NCI-H1436 treated with DMSO at 0.1 percent for 48 hours (cell line): ENCODE measurements at places on chromosomes 13 and 19.

GRCh38 chr19:43699506-43700394, 16.1 kb upstream of the IRGC start:
- no peak for DNase-seq

DNA sequence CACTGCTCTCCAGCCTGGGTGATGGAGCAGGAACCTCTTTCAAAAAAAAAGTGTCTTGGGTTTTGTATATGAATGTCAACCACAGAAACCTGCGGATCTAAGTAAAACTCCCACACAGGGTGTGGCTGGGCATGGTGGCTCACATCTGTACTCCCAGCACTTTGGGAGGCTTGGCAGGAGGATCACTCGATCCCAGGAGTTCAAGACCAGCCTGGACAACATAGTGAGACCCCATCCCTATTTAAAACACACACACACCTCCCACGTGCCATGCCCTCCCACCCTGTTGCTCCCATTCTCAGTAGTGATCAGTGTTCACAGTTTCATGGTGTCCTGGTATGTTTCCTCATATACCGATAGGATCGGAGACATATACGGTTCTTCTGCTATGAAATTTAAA, 9.2 kb downstream of the TMED1 start:
- no peak for DNase-seq

DNA sequence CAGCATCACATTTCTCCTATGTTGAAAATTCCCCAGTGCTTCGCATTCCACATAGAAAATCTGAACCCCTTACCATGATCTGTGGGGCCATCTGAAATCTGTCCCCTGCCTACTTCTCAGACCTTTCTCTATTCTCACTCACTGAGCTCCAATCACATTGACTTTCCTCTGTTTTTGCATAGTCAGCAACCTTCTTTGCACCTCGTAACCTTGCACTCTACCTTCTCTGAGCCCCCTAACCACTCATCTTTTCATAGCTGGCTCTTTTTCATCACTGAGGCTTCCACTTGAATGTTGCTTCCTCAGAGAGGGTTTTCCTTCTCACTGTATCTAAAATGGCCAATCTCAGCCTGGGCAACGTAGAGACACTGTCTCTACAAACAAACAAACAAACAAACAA, 286.3 kb downstream of the GPC5 start:
- DNase-seq, result no peak

GRCh38 chr19:37928527-37929286, 21.7 kb downstream of the SIPA1L3 start:
- no peak for DNase-seq

GRCh38 chr13:66344805-66345517, 885.2 kb downstream of the PCDH9 start:
- no peak for DNase-seq

DNA sequence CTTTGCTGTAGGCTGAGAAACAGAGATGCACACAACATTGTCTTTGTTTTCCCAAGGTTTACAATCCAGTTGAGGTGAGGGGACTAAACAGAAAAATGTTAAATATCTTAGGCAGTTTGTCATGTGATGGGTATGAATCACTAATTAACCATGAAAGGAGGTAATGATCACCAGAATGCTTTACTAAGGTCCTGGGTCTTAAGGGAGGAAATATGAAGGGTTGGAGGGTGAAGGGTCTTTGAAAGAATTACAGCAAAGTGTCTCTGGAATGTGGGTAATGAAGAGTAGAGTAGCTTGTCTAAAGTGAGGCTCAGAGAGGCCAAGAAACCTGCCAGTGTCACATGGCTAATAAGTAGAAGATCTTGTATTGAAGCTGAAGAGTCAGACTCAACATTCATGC, 19.0 kb downstream of the BIVM start:
- no peak for DNase-seq

- no peak for DNase-seq
Observed at GRCh38 chr13:43664700-43665191, 122.0 kb downstream of the ENOX1 start.

GRCh38 chr13:40148742-40149141, 493.3 kb downstream of the COG6 start:
- no peak for DNase-seq

GRCh38 chr19:3366753-3367627, 607 bp downstream of the NFIC start:
- no peak for DNase-seq

- DNase-seq, result no peak
Observed at GRCh38 chr13:24505756-24506155, 6.8 kb downstream of the PARP4 start.

DNA sequence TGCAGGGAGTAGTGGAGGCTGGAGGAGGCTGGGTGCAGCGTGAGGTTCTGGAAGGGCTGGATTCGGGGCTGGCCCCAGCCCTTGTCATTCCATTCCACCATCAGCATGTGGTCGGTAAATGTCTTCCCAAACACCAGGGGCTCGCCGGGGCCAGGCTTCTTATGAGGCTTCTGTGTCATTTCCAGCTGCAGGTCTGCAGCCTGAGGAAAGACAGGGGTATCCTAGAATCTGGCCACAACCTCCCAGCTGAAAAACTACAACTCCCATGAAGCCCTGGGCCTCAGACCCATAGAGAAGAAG, 4.4 kb downstream of the BCAT2 start:
- DNase-seq, result no peak

- DNase-seq, result no peak
Observed at GRCh38 chr19:17751103-17751911, at the start of gene FCHO1. Gene FCHO1 (plus strand): TSS chr19:17751477. CDS start chr19:17755165, 3,688 bp downstream.

GRCh38 chr13:60583911-60584753, 187.1 kb downstream of the TDRD3 start:
- DNase-seq, result no peak

DNA sequence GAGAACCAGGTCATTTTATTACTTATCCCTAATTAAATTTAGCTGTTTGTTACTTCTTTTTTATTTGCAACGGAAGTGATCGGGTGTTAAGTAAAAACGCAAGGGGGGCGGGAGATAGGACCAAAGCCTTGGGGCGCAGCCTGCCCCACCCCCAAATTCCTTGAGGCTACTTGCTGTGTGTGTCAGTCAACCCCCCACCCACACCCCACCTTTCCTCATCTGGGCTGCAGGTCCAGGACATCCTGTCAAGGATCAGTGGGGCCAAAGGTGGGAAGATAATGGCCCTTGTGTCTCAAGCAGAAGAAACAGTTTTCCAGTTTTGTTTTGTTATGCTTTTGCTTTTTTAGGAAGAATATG, 1.2 kb upstream of the FOXO1 start:
- no peak for DNase-seq

DNA sequence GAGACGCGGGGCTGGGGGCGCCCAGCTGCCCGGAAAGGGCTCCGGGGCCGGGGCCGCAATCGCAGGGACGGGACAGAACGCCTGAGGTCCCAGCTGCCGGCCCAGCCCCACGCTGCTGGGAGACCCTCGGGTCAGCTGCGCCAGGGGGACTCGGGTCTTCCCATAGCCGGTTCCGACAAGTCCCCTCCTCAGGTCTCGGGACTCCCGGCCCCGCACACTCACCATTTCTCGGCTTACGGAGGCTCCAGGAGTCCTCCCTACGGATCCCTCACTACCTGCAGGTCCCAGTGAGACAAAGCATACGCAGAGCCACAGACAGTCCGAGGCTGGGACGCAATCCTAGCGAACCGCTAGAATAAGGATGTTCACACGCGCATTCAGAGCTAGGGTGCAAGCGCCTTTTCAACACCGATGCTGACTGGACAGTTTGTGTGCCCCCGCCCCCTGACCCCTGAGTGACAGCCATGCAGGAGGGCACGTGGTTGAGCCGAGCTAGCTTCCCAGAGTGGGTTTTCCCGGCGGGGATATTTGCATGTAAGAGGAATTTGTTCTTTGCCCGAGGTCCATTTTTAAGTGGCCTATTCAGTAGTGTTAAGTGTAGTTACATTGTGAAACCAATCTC, 13.6 kb downstream of the ZNF490 start:
- DNase-seq, result no peak

DNA sequence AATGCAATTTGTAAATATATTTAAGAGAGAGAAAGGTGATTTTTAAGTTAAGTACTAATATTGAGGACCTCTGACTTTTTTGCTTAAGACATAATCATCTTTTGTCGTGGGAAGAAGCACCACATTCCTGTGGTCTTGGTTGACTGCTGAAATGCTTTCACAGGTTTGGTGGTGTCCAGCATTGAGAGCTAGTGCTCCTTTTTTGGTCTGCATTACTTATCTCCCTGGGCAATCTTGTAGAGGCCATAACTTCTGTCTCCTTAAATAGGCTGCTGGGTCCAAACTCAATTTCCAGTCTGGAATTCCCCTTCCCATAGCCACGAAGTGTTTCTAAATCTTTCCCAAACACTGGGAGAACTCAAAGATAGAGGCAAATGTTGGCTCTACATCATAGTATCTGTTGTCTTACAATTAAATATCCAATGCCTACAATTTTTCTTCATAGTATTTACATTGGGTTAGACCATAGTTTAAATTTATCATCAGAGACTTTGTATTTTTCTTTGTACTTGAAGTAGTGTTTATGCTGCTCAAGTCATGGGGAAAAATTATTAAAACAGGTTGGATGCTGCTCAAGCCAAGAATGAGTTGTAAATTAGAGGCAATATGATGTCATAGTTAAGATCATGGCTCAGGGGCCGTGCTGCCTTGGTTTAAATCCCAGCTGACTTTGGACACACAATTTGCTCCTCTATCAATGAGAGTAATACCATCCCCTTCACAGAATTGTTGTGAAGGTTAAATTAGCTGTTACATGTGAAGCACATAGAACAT, 105.6 kb downstream of the POSTN start:
- DNase-seq, result no peak

GRCh38 chr13:41284512-41285288, 21.3 kb upstream of the MTRF1 start:
- DNase-seq, result no peak

GRCh38 chr13:111209613-111210012, 94.5 kb downstream of the ARHGEF7 start:
- DNase-seq, result no peak

DNA sequence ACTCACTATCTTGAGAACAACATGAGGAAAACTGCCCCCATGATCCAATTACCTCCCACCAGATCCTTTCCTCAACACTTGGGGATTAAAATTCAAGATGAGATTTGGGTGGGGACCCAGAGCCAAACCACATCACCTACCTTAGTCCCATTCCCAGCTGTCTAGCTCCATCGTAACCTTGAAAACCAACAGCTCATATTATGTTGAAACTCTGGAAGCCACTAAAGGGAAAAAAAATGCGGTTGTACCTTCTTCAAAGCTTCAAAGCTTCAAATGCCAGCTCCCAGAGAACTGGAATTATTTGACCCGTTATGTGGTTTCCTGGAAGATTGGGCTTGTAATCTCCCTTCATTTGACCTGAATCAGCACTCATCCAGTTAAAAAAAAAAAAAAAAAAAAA, 223.1 kb upstream of the GPC6 start:
- DNase-seq, result no peak

DNA sequence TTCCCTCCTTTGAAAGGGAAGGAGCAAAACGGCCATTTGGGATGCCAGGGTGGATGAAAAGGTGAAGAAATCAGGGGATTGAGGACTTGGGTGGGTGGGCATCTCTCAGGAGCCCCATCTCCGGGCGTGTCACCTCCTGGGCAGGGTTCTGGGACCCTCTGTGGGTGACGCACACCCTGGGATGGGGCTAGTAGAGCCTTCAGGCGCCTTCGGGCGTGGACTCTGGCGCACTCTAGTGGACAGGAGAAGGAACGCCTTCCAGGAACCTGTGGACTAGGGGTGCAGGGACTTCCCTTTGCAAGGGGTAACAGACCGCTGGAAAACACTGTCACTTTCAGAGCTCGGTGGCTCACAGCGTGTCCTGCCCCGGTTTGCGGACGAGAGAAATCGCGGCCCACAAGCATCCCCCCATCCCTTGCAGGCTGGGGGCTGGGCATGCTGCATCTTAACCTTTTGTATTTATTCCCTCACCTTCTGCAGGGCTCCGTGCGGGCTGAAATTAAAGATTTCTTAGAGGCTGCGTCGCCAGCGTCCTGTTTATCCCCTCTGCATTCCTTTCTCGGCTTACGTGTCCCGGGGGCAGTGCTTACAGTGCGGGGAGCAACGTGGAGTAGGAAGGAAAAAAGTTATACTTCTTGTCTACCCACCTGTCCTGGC, 15.2 kb upstream of the S1PR4 start:
- DNase-seq, result peak; percentile 25

- no peak for DNase-seq
Observed at GRCh38 chr19:47032171-47032811, 12.7 kb downstream of the NPAS1 start.

DNA sequence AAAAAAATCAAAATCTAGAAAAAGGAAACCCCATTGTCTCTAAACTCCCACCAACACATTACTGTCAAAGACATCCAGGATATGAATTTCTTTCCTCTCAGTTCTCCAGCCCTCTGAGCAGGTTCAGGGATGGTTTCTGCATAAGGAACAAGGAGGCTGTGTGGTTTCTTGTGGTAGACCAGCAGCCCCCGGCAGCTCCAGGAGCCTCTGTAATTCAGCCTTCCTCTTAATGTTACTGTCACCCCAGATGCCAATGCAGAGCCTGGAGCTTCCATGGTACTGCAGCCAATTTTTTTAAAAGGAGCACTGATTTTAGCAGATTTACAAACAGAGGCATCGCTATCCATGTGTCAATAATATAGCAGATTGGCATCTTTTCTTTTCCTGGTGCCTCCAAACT, 100.6 kb upstream of the FAM216B start:
- no peak for DNase-seq
